ENCODE measurements at places on chromosomes 6 and 20. TPM values are rescaled to one million over a fixed set of nuclear protein-coding genes. Genes with fewer than 3 reads are reported as not detected.

LY86 gene
- total RNA-seq, result not detected

PRSS35 gene
- 4.2 TPM for total RNA-seq

SIGLEC1 gene
- not detected for total RNA-seq

NNAT gene
- not detected for total RNA-seq

GABRR1 gene
- total RNA-seq, result not detected

C4A gene
- 12.3 TPM for total RNA-seq

ZC3H12D gene
- 0.33 TPM for total RNA-seq

RALY gene
- total RNA-seq, result 57.8 TPM

KCNK15 gene
- total RNA-seq, result 4.8 TPM
